ENCODE measurements at places on chromosomes 4 and X.

GRCh38 chrX:11381464-11381863 lies 88.3 kb downstream of the AMELX start:
- DNase-seq, result peak; percentile 2

GRCh38 chrX:49949961-49950360 lies 27.6 kb downstream of the CLCN5 start:
- DNase-seq, result no peak

GRCh38 chrX:14013054-14013453 lies 16.6 kb downstream of the GEMIN8 start:
- DNase-seq, result no peak

GRCh38 chrX:118976599-118977340 lies 2.4 kb downstream of the LONRF3 start:
- DNase-seq, result peak; percentile 23

DNA sequence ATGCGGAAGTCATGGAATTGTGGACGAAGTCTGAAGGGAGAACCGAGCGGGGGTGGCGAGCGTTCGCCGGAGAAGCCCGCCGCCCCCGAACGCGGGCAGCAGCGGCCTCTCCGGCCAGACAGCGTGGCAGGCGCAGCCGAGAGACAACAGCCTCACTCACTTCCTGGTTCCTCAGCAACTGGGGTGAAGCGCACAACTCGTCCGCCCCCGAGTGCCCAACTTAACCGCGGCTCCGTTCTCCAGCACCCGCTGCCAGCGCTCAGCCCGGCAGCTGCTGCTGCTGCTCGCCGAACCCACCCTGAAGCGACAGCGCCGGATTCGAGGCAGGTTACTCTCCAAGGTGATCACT lies 68.0 kb downstream of the NOCT start:
- no peak for DNase-seq

DNA sequence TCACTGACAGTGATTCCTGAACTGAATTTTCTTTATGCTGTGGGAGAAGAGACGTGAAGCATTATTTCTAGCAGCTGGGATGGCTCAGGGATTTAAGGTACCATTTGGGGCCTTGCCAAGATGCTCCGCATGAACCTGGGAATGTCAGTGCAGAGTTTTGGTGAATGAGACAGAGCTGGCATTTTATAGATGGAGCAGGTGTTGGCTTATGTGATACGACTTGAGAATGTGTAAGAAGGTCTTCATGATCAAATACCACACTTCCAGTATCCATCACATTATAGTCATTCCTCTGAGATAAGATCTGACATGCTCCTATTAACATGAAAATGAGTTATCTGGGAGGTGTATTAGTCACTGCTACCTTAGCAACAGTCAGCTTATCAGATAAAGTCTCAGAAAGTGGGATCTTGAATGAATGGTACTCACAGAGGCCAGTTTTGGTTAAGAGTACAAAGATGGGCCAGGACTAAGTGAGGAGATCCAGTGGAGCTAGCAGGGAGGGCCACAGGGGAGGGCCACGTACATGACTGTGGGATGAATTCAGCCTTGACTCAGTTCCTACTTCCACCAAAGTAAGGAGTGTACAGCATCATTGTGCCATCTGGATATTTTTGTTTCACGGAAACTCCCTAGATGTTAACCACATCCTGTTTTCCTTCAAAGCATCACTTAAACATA lies 116.7 kb downstream of the SPCS3 start:
- DNase-seq, result no peak

DNA sequence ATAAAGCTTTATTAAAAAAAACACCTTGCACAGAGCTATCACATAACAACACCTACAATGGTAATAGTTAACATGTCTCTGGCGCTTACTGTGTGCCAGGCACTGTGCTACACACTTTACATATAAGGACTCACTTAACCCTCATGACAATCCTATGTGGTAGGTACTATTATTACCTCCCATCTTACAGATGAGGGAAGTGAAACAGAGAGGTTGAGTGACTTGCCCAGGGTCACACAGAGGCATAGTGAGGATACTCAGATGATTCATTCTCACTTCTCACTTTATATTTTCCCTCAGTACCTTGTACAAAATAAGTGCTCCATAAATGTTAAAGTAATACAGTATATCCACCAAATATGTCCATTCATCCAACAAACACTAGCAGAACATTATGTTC lies 43.4 kb upstream of the IQSEC2 start:
- DNase-seq, result no peak

- no peak for DNase-seq
Observed at GRCh38 chr4:39936565-39937418, 40.9 kb downstream of the PDS5A start.

GRCh38 chrX:57137501-57137900 lies 304 bp upstream of the SPIN2A start:
- DNase-seq, result no peak

- DNase-seq, result no peak
Observed at GRCh38 chrX:44104699-44105098, 131.5 kb upstream of the NDP start.

Measured in CD4-positive, alpha-beta T cell treated with Interleukin-12 subunit alpha and Interleukin-12 subunit beta, for 1 hour (primary cell).